SK-MEL-5 (cell line): ENCODE measurements at places on chromosomes 12 and 14.

DNA sequence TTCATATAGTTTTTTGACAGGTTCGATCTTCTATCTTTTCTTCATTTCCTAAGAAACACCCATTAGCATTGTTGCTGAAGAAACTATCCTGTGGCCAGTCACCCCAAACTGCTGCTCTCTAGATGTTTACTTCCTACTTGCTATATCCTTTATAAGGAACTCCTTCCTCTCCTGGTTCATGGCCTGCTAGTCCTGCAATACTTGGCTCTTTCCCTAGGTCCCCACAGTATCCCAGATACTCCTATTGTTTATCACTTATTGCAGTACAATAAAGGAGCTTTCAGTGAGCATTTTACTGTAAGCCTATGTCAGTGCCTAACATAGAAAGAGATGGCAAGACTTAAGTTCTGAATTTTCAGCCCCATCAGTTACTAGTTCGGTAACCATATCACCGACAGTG, 2.8 kb downstream of the ALDH6A1 start:
- no peak for DNase-seq

- DNase-seq = no peak
Observed at GRCh38 chr14:69772082-69773017, 5.4 kb downstream of the SRSF5 start.

- no peak for DNase-seq
Observed at GRCh38 chr14:72559202-72559601, 334.7 kb downstream of the DPF3 start.

- DNase-seq = no peak
Observed at GRCh38 chr12:70332236-70332635, 33.9 kb upstream of the KCNMB4 start.
